Kidney (tissue), 22 donors: ENCODE measurements at places on chromosomes 3 and 15. TPM values are rescaled to one million over a fixed set of nuclear protein-coding genes. Genes with fewer than 3 reads are reported as not detected.

The TMEM45A gene
- 3.4 TPM for total RNA-seq

The WNT5A gene
- 9.9 TPM for total RNA-seq

The DZIP3 gene
- total RNA-seq, result 15.5 TPM

The IRAK2 gene
- 8.9 TPM for total RNA-seq

The ETV5 gene
- 34.6 TPM for total RNA-seq

The SERINC4 gene
- 0.13 TPM for total RNA-seq

The SLC2A2 gene
- 12.6 TPM for total RNA-seq

The CCDC174 gene
- total RNA-seq, result 24.7 TPM

The FBXO45 gene
- 7.0 TPM for total RNA-seq

The UMPS gene
- total RNA-seq, result 24.7 TPM

The ALDH1L1 gene
- 60.0 TPM for total RNA-seq

The LYZL4 gene
- total RNA-seq, result not detected

The TMC3 gene
- total RNA-seq, result not detected

The COL8A1 gene
- total RNA-seq, result 24.2 TPM

The SPESP1 gene
- 4.1 TPM for total RNA-seq

The MUC20 gene
- 42.6 TPM for total RNA-seq

The MITF gene
- total RNA-seq, result 52.6 TPM

The AMOTL2 gene
- total RNA-seq, result 83.5 TPM

The NOX5 gene
- total RNA-seq, result 0.60 TPM

The AMIGO3 gene
- total RNA-seq, result not detected

The LRRK1 gene
- 24.9 TPM for total RNA-seq

The MUSTN1 gene
- 18.6 TPM for total RNA-seq

The LRRIQ4 gene
- total RNA-seq, result not detected

The PLCH1 gene
- 9.6 TPM for total RNA-seq

The TMEM212 gene
- total RNA-seq, result not detected

The MEGF11 gene
- 41.8 TPM for total RNA-seq

The RPUSD2 gene
- total RNA-seq, result 9.8 TPM

The VILL gene
- total RNA-seq, result 7.6 TPM

The GADL1 gene
- total RNA-seq, result 0.22 TPM

The CPNE9 gene
- total RNA-seq, result 0.16 TPM

The GNB5 gene
- total RNA-seq, result 43.6 TPM

The MUC4 gene
- 0.19 TPM for total RNA-seq

The CEP97 gene
- 7.5 TPM for total RNA-seq

The ADIPOQ gene
- not detected for total RNA-seq

The PARP15 gene
- 4.9 TPM for total RNA-seq

The ECE2 gene
- total RNA-seq, result not detected

The RAB6B gene
- 17.7 TPM for total RNA-seq

The GOLGA8T gene
- not detected for total RNA-seq

The DNAH12 gene
- total RNA-seq, result 0.38 TPM

The KCNMB3 gene
- total RNA-seq, result 3.7 TPM

The TRIM42 gene
- not detected for total RNA-seq

The TIGIT gene
- 2.7 TPM for total RNA-seq

The RARB gene
- 14.7 TPM for total RNA-seq

The DAPK2 gene
- 3.0 TPM for total RNA-seq

The SNX22 gene
- 4.6 TPM for total RNA-seq

The GOLGA8S gene
- total RNA-seq, result 0.60 TPM

The GREM1 gene
- total RNA-seq, result 4.8 TPM

The ATOSA gene
- 38.2 TPM for total RNA-seq

The P3H2 gene
- total RNA-seq, result 103 TPM

The SGO1 gene
- 0.72 TPM for total RNA-seq

The SPINK8 gene
- total RNA-seq, result not detected

The CCNB2 gene
- total RNA-seq, result 0.94 TPM

The ZNF860 gene
- 5.9 TPM for total RNA-seq

The C3orf22 gene
- not detected for total RNA-seq

The SMCO1 gene
- total RNA-seq, result not detected

The CLDN1 gene
- 86.0 TPM for total RNA-seq

The UACA gene
- 92.7 TPM for total RNA-seq

The DNASE1L3 gene
- total RNA-seq, result 24.9 TPM

The RPS27L gene
- 120 TPM for total RNA-seq

The CFAP91 gene
- 14.1 TPM for total RNA-seq
